ENCODE measurements at places on chromosomes 7 and 10.

DNA sequence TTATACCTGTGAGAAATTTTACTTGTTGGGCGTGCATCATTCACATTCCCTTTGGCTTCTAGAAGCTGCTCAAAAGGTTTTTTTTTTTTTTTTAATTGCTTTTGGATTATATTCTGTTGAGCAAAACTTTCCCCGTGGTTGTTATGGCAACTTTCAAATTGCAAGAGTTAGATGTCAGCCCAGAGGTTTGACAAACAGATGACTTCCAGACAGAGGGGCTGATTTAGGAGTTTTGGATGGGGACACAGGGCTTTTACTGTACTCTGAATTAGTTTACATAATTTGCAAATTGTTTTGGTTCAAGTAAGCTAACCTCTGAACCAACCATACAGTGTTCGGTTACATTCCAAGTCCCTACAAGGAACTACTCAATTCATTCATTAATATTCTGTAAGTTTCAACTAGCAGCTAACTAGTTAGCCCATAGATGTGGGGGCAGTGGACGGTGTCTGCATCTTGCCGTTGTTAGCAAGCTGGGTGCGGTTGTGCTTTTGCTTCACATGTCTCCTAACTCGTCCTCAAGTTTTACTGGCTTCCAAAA, 66.4 kb upstream of the JAZF1 start:
- no peak for DNase-seq

GRCh38 chr7:2436341-2437104, 33.1 kb downstream of the CHST12 start:
- DNase-seq, result no peak

DNA sequence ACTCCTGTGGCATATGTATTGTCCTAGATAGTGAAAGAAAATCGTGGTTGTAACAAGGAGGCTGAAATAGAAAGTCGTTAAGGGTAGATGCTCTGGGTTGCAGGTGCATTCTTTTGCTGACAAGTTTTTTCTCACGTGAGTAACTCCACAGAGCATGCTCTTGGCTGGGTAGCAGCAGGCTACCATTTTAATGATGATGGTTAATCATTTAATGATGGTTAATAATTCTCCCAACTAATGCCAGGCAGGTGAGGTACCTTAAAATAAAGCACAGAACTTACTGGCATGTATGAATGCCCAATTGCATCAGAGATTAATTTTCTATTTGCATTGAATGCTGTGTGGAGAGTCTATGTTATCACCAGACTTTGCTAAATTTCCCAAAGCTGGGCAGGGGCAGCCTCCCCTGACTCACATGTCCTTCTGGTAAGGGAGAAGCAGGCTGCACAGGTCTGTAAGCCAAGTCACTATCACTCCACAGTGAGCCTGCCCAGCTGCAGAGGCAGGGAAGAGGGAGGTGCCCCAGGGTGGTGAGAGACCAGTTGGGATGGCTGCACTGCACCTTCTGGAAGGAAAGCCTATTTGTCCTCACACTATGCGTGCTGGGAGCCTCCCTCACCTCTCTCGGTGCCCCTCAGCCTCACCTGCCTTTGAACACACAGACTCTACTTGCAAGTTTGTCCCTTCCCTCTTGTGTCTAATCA, 287.0 kb upstream of the IGFBP3 start:
- DNase-seq, result no peak

DNA sequence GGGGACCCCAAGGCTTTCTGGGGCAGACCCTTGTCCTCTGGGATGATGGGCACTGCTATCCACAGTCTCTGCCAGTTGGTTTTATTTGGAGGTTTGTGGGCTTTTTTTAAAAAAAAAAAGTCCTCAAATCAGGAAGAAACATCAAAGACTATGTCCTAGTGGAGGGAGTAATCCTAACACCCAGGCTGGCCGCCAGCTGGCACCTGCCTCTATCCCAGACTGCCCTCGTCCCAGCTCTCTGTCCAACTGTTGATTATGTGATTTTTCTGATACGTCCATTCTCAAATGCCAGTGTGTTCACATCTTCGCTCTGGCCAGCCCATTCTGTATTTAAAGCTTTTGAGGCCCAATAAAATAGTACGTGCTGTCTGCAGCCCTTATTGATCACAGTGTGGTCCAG, 61.0 kb upstream of the LRRC4 start:
- DNase-seq, result no peak

DNA sequence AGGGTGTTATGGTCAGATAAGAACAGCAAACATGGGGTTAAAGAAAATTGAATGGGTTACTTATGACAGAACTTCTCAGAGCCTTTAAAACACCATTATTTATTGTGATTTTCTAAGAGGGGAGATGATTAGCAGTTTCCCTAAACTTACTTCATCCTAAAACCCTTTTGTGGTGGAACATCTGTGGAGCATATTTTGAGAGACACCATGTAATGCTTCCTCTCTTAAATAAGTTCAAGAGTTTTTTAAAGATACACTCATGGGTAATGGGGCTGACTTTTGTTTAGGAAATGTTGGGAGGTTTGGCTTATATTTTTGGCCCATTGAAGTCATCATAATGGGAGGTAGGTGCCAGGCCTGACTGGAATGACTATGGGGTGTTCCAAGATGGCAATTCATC, 8.4 kb upstream of the PDCD4 start:
- no peak for DNase-seq

GRCh38 chr10:11011984-11012383, 5.7 kb upstream of the CELF2 start:
- DNase-seq, result no peak

DNA sequence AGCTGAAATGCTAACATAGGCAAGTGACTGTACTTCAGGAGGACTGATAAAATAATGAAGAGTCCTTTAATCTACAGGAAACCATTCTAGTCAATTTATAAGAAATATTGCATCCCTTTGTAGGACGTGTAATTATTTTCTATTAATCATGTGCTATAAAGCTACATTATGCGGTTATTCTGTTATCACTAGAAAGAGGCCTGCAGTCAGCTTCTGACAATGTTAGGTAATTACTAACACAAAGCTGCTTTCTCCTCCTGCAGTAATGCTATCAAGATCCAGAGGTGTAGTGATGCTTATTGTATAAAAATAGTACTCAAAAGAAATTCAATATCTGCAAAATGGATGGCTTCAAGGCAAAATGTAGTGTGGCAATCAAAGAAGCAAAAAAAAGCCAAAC, 191.1 kb downstream of the SKAP2 start:
- no peak for DNase-seq

GRCh38 chr7:102896585-102896984, 16.2 kb upstream of the LRRC17 start:
- DNase-seq, result no peak

DNA sequence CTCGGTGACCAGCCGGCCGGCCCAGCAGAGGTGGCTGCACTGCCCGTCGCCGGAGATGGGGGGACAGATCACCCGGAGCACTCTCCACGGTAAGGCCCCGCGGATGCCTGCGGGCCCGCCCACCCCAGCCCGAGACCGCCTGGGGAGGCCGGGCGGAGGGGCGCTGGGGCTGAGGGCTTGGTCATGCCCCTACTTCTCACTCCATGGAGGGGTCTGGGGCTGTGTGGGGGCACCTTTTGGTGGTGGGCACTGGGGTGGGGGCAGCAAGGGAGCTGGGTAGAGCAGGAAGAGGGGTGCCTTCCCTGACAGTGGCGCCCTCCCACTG, 61.8 kb downstream of the NEURL1 start:
- DNase-seq, result no peak

DNA sequence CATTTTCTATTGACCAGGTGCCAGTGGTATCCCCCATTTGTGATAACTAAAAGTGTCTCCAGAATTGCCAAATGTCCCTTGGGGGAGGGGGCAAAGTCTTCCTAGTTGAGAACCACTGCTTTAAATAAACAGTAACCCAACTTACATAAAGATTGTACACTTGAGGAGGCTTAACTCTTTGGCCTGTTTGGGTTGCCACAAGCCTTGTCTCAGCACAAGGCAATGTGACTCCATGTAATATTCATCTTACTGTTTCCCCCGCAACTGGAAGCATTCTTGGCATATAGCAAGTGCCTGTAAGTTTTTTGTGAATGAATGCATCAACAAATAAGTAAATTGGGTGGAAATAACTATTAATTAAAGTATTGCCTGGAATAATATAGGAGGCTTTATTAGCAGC, 108.3 kb downstream of the ANK3 start:
- no peak for DNase-seq

- no peak for DNase-seq
Observed at GRCh38 chr7:25964483-25964991, 187.5 kb upstream of the NFE2L3 start.

DNA sequence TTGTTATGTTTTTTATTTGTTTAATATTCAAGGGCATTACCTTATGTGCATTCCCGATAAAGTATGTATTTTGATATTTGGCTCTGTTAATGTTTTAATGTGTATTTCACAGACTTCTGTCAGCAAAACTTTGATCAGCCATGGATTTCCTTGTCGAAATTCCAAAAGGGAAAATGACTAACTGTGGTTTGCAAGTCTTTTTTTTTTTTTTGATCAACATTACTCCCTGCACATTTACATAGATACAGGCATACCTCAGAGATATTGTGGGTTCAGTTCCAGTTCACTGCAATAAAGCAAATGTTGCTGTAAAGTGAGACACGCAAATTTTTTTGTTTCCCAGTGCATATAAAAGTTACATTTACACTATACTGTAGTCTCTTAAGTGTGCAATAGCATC, 351.9 kb downstream of the CXCL12 start:
- no peak for DNase-seq

DNA sequence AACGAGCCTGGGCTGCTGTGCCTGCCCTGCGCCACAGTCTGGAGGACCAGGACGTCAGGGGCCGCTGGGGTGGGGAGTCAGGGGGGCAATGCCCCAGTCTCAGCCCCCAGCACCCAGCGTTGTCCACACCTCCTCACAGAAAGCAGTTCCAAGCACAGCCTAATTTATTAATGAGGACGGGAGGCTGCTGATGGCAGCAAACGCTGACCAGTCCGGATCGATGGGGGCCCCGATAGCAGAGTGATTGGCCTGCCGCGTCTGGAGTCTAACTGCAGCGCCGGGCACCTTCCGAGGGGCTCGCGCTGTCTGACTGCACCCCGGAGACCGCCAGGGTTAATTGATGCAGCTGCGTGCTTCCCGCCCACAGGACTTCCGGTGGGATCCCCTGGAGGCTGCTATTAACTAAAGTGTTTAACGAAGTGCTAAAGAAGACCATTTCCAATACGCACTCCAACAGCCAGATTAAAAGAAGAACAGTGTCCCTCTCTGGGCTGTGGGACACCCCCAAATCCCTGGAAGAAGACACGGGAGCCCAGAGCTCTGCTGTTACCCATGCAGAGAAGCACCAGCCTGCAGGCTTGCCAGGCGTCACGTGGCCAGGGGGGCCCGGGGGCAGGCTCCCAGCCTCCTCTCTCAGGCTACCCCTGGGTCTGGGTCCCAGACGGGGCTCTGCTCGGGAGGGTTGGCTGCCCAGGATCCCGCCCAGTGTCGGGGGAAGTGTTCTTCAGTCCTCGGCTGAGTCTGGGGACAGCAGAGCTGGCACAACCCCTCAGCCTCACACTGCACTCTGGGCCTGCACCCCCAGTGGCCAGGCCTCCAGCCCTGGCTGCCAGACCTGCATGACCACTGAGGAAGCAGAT, 63.8 kb downstream of the MICALL2 start:
- no peak for DNase-seq

Measured in naive thymus-derived CD8-positive, alpha-beta T cell (primary cell).